ENCODE measurements at places on chromosomes 2 and 18. TPM values are rescaled to one million over a fixed set of nuclear protein-coding genes. Genes with fewer than 3 reads are reported as not detected.

DNA sequence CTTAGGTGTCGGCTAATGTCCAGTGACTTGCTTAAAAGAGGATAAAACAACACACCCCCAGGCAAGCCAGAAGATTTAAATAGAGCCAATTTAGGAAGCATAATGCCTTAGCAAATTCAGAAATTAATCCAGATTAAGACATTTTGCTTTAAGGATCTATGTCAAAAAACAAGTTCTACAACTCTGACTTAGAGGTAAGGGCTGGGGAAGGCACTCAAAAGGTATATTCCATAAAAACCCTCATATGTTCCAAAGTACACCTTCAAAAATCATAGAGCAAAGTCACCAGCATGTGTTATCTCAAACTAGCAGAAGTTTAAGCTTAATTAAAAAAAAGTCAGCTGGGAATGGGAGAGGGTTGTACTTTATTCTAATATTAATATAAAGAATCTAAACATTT, 206.4 kb downstream of the NOL4 start:
- H3K27me3 ChIP-seq = no peaks in the 10 kb centered on the region
- no peak for DNase-seq
- H3K27ac ChIP-seq = no peak overlapping the region
- H3K4me1 ChIP-seq = no peaks in the 10 kb centered on the region
- no peaks in the 10 kb centered on the region for H3K36me3 ChIP-seq

DNA sequence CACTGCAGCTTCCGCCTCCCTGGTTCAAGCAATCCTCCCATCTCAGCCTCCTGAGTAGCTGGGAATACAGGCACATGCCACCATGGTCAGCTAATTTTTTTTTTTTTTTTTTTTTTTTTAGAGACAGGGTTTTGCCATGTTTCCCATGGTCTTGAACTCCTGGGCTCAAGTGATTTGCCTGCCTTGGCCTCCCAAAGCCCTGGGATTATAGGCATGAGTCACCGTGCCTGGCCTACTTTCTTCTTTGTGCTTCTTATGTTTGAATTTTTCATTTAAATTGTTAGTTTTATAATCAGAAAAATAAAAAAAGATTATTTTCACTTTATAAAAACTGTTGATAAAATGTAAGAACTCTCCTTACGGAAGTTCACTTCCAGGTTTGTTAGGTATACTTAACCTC, 101.5 kb upstream of the LPIN2 start:
- peaks cover 31% of the 10 kb centered on the region for H3K36me3 ChIP-seq
- no peak overlapping the region for H3K27ac ChIP-seq
- H3K4me1 ChIP-seq = no peaks in the 10 kb centered on the region
- H3K4me3 ChIP-seq = no peak overlapping the region
- DNase-seq = no peak

Gene ACVR1C
- under 0.01 TPM for total RNA-seq

DNA sequence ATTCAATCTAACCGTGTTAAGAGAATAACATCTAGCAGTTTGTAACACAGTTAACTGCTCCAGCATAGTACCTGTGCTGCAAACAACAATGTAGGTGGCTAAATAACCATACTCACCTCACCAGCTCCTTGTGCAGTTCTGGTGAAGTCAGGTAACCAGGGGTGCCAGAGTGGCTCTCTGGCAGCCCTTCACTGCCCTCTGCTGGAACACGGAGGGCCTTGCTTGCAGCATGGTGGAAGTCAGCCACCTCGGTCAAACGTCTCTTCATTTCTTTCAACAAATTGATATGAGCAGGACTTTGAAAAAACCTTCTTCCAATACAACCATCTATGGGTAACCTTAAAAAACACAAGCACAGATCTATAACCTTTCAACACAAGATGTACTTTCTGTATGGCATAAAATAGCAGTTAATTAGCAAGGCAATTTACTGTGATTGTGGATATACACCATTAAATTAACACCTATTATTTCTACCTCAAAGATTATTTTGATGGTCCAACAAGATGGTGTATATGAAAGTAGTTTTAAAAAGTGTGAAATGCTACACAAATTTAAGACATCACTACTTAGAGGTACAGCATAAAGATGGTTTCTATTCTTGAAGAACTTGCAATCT, 56.6 kb downstream of the EPG5 start:
- no peak overlapping the region for H3K4me3 ChIP-seq
- no peak overlapping the region for H3K27ac ChIP-seq
- H3K4me1 ChIP-seq = no peaks in the 10 kb centered on the region

Gene SYT4
- total RNA-seq = 1.2 TPM

DNA sequence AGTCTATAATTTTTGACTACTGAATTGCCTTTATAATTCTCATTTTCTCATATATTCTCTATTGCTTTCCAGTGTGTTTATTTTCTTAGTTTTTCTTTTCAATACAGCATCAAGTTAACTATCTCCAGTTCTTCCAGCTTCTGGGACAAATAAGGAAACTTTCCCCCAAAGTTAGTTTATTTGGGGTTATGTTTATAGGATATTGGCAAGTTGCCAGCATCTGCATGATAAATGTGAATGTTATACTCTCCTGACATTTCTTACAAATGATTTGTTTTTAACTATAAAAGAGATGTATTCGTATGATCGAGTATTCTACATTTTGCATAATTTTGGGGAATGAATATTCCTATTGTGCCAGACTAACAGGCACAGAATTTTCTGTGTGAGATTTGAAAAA, 140.6 kb upstream of the KCNJ3 start:
- DNase-seq = no peak
- no peaks in the 10 kb centered on the region for H3K4me1 ChIP-seq
- no peak overlapping the region for H3K4me3 ChIP-seq
- no peaks in the 10 kb centered on the region for H3K36me3 ChIP-seq
- no peak overlapping the region for H3K27ac ChIP-seq

Gene ANKRD39
- total RNA-seq = 17.2 TPM

DNA sequence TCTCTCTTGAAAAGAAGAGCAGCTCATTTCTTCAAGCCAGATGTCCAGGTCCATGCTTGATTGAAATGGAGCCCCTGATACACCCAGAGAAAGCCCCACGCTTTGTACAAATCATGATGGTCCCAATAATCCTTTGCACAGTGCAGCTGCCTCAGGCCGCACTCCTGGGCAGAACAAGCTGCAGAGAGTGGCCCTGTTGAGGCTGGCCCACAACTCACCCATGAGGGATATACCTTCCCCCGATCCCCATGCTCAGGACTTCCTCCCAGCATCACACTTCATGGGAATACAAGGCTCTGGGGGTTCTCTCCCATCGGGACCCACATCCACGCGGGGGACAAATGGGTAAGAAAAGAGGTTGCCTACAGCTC, 181.8 kb downstream of the CTIF start:
- peaks cover 30% of the 10 kb centered on the region for H3K4me1 ChIP-seq
- H3K36me3 ChIP-seq = peaks cover 12% of the 10 kb centered on the region
- H3K4me3 ChIP-seq = no peak overlapping the region
- DNase-seq = no peak

GRCh38 chr18:45108754-45109153, 428.1 kb downstream of the SETBP1 start:
- H3K4me3 ChIP-seq = no peak overlapping the region
- DNase-seq = no peak
- H3K36me3 ChIP-seq = no peaks in the 10 kb centered on the region
- no peak overlapping the region for H3K27ac ChIP-seq
- H3K27me3 ChIP-seq = no peaks in the 10 kb centered on the region

GRCh38 chr2:6372317-6372901, 493.3 kb downstream of the CMPK2 start:
- no peak overlapping the region for H3K4me3 ChIP-seq
- no peaks in the 10 kb centered on the region for H3K36me3 ChIP-seq
- H3K4me1 ChIP-seq = no peaks in the 10 kb centered on the region
- no peak for DNase-seq
- H3K27me3 ChIP-seq = no peaks in the 10 kb centered on the region

Gene TMEM127
- 42.8 TPM for total RNA-seq

DNA sequence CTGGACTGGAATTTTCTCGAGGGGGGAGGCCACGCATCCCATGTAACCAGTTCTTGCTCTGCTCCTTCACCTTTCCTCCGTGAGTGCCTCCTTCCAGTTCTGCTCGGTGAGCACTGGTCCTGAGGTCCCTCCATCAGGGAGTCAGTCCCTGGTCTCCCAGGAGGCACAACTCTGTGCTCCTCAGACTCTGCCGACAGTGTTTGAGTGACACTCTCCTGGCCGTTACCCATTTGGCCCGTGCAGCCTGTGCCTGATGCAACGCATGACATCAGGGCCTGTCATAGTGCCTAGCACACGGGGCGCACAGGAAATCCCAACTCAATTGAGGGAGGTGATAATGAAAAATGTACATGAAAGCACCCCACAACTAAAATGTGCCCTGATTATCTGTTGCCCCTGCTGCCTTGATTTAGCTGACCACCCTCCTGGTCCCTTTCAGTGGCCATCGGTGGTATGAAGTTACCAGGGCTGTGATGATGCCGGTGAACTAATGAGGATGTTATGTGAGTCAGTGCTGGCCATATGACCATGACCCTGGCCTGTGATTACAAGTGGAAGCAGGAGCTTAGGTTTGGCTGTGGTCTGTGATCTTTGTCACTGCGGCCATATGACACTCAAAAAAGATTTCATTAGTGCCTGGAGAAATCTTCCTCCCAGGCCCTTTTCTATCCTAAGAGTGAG, 144.6 kb downstream of the TDRD15 start:
- no peaks in the 10 kb centered on the region for H3K36me3 ChIP-seq
- no peaks in the 10 kb centered on the region for H3K27me3 ChIP-seq
- H3K4me1 ChIP-seq = peaks cover 12% of the 10 kb centered on the region
- no peak overlapping the region for H3K4me3 ChIP-seq
- no peak for DNase-seq

Gene LRRTM4
- 0.40 TPM for total RNA-seq

Gene C1GALT1C1L
- 0.52 TPM for total RNA-seq

Gene REG3A
- total RNA-seq = not detected

Gene HS6ST1
- total RNA-seq = 17.4 TPM

DNA sequence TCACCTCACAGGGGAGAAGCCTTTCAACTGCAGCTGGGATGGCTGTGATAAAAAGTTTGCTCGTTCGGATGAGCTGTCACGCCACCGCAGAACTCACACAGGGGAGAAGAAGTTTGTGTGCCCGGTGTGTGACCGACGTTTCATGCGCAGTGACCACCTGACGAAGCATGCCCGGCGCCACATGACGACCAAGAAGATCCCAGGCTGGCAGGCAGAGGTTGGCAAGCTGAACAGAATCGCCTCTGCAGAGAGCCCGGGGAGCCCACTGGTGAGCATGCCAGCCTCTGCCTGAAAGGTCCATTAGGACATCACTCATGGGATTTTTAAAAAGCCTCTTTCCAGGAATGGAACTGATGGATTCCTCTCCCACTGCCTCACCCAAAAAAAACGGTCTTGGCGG, 8.9 kb downstream of the KLF11 start:
- no peak for DNase-seq
- no peak overlapping the region for H3K4me3 ChIP-seq
- H3K36me3 ChIP-seq = peaks cover 31% of the 10 kb centered on the region
- H3K27me3 ChIP-seq = no peaks in the 10 kb centered on the region
- H3K4me1 ChIP-seq = peaks cover 70% of the 10 kb centered on the region

GRCh38 chr18:10239991-10240634, 214.3 kb upstream of the APCDD1 start:
- no peaks in the 10 kb centered on the region for H3K36me3 ChIP-seq
- DNase-seq = no peak
- no peak overlapping the region for H3K4me3 ChIP-seq
- peaks cover 13% of the 10 kb centered on the region for H3K4me1 ChIP-seq
- no peaks in the 10 kb centered on the region for H3K27me3 ChIP-seq

GRCh38 chr2:31903109-31903780, 107.6 kb downstream of the MEMO1 start:
- H3K27ac ChIP-seq = no peak overlapping the region
- no peaks in the 10 kb centered on the region for H3K27me3 ChIP-seq
- H3K36me3 ChIP-seq = peaks cover 19% of the 10 kb centered on the region

Gene TWIST2
- total RNA-seq = 46.9 TPM

DNA sequence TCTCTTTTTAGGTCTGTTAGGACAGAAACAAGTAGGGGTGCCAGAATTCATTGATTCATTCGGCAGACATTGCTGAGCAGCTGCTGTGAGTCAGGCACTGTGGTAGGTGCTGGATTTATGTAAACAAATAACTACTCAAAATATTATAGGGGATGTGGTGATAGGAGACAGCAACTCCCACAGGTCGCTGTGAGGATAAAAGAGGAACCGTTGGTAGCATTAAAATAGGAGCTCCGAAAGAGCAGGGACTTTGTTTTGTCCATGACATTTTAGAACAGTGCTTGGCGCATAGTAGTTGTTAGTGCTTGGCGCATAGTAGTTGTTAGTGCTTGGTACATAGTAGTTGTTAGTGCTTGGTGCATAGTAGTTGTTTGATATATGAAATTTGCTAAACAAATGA, 29.2 kb downstream of the ATP6V1C2 start:
- H3K27ac ChIP-seq = no peak overlapping the region
- no peak overlapping the region for H3K4me3 ChIP-seq
- H3K36me3 ChIP-seq = no peaks in the 10 kb centered on the region
- DNase-seq = no peak
- no peaks in the 10 kb centered on the region for H3K4me1 ChIP-seq
- no peaks in the 10 kb centered on the region for H3K27me3 ChIP-seq

Gene TLX2
- total RNA-seq = 0.42 TPM

DNA sequence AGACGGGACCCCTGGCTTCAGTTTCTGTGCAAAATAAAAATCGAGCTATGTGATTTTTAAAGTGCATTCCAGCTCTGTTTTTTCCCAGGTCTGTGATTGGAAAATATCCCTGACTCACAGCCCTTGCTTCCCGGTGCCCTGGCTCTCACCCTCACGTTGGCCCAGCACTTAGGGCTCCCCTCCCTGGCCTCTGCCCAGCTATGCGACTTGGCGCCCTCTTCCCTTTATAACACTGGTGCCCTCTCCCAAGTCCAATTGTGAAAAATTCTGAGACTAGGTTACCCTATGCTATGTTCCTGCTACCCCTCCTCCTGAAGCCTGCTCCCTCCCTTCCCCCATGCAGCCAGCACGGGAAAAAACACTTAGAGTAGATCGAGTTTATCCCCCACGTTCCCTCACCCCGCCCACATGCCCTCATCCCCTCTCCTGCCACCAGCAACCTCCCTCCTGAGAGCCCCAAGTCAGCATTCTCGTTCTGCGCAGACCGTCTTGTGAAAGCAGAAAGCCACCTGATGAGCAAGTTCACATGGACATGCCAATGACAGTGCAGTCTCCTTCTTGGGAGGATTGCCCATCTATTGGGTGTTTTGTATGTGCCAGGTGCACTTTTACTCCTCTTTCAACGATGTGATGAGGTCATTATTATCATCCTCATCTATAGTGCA, 228.8 kb downstream of the VAPA start:
- H3K27ac ChIP-seq = no peak overlapping the region
- H3K4me1 ChIP-seq = no peaks in the 10 kb centered on the region
- no peaks in the 10 kb centered on the region for H3K36me3 ChIP-seq
- DNase-seq = no peak
- H3K4me3 ChIP-seq = no peak overlapping the region
- no peaks in the 10 kb centered on the region for H3K27me3 ChIP-seq

DNA sequence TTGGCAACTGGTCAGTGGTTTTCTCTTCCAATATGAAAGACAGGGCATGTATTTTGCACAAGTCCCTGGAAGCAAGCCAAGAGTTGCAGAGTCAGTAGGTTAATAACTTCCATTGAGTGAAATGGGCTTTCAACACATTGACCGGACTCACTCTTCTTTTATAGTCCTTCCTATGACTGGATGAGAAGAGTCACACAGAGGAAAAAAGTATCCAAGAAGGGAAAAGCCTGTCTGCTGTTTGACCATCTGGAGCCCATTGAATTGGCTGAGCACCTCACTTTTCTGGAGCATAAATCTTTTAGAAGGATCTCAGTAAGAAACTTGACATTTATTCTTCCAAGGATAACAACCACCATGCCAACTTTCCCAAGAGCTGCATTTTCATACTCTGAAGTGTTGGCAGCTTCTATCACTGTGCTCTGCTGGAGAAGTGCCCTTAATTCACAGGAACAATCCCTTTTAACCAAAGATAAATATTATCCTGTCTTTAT, 45.4 kb downstream of the RASGRP3 start:
- DNase-seq = peak; percentile 86
- peaks cover 25% of the 10 kb centered on the region for H3K4me1 ChIP-seq
- no peaks in the 10 kb centered on the region for H3K27me3 ChIP-seq
- H3K27ac ChIP-seq = peak overlapping the region; percentile 22
- H3K4me3 ChIP-seq = no peak overlapping the region
- H3K36me3 ChIP-seq = peaks cover 34% of the 10 kb centered on the region

Gene LRATD1
- total RNA-seq = 12.5 TPM

Data from esophagus muscularis mucosa (tissue), 4 donors.